ENCODE measurements at places on chromosomes 6 and 20.

GRCh38 chr20:6034134-6034969 is 19.5 kb downstream of the LRRN4 start:
- DNase-seq = peak; percentile 76

- no peak for DNase-seq
Measured at GRCh38 chr6:484086-484745, 92.7 kb downstream of the IRF4 start.

- no peak for DNase-seq
Measured at GRCh38 chr20:23091721-23092383, 5.7 kb upstream of the CD93 start.

GRCh38 chr20:43040427-43040826 is 149.3 kb downstream of the PTPRT start:
- peak; percentile 36 for DNase-seq

DNA sequence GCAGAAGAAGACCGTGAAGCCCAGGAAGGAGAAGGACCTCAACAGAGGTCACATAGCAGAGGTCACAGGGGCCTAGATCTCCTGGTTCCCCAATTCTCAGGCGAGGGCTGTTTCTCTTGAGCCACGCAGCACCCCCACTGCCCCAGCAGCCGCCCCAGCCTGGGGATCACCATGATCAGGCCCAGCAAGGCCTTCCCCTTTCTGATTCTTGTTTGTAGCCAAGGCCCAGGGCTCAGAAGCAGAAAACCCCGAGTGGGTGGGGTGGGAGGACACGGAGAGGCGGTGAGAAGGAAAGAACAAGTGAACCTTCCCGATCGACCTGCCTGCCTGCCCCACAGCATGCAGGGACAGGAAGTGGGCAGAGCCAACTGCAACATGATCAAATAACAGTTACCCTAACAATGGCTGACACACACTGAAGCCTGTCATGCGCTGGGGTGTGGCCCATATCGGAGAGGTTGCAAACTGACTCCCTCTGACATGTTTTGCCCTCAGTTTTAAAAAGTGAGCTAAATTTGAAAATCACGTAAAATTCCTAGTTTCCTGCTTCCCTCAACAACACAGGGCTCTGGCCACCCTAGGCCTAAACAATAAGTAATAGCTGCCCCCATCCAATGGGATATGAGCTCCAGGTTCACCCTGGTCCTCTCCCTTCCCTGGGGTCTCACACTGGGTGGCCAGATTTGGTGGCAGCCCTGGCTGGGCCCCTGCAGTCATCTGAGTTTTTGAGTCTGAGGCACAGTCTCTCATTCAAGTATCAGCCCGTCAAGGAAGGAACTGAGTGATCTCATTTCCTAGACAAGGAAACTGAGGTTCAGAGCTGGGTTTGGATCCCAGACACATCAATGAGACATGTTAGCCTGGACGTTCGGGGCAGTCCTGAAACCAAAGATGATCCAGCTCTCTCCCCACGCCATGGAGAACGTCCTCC is 6.5 kb downstream of the PEDS1 start:
- DNase-seq = peak; percentile 85

DNA sequence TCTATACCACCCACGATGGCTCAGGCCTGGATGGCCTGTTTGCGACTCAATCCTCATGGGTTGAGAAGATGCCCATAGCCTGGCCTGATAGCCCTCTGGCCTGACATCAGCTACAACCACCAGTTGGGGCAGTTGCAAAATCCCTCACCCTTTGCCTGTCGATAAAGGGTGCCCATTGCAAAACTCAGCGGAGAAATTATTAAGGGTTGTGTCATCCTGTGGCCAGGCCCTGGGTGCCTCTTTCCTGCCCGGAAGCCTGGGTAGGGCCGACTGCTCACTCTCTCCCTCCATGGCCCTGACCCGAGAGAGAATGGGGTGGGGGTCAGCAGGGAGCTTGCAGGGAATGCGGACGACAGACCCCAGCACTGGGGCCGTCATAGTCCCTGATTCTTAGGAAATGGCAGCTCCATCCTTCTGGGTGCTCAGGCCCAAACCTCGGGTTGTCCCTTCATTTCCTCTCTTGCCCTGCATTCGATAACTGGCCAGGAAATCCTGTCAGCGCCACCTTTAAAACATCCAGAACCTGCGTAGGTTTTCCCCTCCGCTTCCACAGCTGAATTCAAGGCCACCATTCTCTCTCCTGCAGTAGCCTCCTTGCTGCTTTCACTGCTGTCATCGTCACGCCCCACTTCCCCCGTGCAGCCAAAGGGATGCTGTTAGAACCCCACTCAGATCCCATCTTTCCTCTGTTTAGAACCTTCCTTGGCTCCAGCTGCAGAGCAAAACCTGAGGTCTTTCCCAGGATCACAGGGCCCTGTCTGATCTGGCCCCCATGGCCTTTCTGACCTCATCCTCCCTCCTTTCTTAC is 31.1 kb downstream of the CEBPB start:
- DNase-seq = peak; percentile 92

- DNase-seq = no peak
Measured at GRCh38 chr20:56676679-56677078, 47.6 kb downstream of the TFAP2C start.

DNA sequence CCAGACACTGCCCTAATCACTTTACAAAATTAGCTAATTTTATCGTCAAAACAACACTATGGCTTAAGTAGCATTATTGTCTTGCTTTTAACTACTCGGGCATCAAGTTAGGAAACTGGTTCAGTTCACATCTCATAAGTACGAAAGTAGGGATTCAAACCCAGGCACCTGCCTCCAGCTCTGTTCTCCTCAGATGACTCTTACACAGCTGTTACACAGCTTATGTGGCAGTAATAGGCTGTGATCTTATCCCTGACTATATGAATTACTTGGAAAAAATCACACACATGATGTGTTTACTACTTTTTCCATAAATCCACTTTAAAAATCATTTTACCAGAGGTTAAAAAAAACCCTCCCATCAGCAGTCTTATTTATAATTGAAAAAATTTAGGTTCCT is 389.2 kb upstream of the FLRT3 start:
- DNase-seq = no peak

- DNase-seq = no peak
Measured at GRCh38 chr6:156948807-156949206, 171.6 kb downstream of the ARID1B start.

DNA sequence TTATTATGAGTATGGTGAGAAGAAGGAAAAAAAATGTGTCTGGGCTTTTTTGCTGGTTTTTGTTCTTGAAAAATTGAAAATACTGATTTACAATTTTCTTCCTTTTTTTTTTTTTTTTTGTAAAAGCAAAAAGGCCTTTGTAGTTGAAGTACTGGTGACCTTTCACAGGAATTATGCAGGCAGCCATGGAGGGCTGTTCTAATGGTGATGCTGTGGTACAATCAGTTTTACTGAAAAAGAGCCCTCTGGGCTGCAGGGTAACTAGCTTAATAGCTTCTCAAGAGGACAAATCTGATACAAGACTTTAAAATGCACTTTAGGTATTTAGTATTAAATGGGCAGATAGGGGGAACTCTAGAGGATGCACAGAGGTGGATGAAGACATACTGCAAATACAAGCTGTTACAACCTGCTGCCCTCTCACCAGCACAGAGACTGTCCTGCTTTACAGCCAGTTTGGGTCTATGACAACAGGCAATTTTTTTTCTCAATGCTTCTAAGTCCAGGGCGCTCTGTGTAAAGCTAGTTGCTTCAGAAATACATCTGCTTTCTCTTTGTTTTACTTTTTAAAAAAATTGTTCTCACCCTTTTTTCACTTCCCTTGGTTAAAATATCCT is 61.6 kb upstream of the HS3ST5 start:
- no peak for DNase-seq

DNA sequence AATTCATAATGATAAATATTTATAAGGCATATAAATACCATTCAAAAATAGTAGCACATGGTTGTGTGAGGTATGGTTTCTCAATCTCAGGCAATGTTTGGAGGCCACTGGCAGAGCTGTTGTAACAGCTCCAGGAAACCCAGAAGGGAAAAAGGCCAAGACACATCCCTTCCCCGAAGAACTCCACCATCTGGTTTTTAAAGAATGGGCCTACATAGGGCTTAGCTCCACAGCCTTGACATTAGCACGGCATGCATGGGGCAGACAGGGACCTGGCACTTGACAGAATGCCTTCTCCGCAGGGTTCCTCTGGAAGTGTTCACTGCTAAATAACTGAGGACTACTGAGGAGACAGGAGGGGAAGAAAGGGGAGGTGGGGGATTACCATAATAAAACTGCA is 16.1 kb upstream of the FOXO3 start:
- no peak for DNase-seq

DNA sequence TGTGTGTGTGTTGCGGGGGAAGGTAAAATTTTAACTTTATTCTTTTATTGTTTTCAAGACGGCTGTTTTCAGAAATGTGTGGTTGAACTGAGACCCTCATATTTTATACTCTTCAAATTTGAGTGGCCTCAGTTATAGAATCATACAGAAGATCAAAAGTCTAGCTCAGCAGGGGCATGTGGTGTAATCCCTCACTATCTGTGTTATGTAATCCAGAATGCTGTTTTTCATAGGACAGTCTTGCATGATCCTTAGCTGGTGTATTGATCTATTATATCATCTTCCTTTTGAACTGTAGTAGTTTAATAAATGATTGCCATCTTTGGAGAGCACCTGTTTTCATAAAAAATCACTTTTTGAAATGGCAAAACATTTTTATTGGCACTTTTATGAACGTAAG is 1.4 kb downstream of the PLCB4 start:
- DNase-seq = no peak

DNA sequence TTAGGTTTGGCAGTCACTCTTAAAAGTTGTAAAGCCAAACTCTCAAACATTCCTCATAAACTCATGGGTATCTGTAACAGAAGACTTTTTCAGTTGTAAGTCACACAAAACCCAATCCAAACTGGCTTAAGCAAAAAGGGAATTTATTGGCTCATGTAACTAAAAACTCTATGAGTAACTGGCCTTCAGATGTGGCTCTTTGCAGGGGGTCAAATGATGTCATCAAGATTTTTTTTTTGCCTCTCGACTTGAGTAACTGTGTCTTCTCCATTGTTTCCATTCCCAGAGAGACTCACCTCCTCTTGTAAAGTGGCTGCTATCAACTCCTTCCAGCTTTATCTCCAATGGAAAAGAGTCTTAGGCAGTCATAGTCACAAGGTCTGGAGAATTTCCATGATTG is 645.0 kb downstream of the DHX35 start:
- peak; percentile 43 for DNase-seq

GRCh38 chr6:31351401-31352309 is 5.3 kb downstream of the HLA-B start:
- DNase-seq = no peak

DNA sequence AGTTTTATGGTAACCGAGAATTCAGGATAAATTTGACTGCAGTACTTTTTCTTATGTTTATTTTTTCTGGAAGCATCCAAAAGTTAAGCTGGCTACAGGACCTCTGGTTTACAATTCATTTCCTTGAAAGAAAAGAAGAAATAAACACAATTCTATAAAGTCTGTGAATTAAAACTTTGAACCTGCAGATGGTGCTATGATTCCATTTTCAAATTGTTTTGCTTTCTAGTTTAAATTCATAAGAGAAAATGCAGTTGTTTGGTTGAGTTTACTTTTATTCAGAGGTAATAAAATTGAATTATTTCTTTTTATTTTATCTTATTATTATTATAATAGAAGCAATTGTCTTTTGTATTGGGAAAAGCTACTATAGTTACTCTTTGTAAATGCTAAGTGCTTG is 1.8 kb upstream of the VIP start:
- no peak for DNase-seq

All from MV-4-11 (cell line).